ENCODE measurements at places on chromosomes 4 and X.
A peak's percentile ranks its signal among the peaks of the same experiment; 100 is the strongest.

DNA sequence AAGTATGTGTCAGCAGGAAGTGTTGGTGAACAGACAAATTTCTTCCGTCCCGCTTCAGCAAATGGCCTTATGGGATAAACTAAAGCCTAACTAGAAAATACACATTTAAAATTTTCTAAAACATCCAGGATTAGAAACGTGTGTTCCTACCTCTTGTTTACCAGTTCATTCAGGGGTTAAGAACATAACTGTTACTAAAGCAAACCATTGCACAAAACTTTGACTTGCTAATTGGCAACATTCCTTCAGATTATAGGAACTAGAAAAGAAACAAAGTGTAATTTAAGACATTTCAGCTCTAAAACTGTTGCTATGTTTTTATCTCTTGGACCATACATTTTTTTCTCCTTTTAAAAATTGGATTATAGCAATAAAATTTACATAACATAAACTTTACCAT, 39.5 kb upstream of the CXCL13 start:
- DNase-seq, result no peak

DNA sequence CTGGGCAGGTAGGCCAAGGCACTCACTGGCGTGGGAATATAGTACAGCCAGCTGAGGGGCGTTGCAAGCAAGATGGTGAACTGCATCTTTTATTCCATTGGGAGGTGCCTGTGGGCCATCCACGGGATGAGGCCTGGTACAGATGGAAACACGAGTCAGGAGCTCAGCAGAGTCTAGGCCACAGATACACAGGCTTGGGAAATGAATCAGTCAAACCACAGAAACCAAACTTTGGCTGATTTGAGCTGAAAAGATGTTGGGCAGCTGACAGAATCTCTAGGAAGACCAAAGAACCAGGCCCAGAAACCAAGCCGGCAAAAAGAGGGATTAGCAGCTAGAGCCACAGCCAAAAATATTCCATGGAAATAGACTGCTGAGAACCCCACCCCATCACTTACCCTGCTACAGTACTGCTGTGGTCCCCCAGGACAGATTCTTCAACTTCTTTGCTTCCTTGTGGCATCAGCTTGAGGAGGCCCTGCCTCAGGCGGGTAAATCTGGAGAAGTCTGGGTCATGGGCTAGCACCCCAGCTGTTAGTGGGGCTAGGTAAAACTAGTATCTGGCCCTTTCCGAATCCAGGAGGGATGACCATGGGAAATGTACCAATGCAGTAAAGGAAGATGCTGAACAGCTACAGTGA, 75.4 kb downstream of the TMEM131L start:
- no peak for DNase-seq

- no peak for DNase-seq
Observed at GRCh38 chr4:152828122-152828521, 48.4 kb downstream of the ARFIP1 start.

DNA sequence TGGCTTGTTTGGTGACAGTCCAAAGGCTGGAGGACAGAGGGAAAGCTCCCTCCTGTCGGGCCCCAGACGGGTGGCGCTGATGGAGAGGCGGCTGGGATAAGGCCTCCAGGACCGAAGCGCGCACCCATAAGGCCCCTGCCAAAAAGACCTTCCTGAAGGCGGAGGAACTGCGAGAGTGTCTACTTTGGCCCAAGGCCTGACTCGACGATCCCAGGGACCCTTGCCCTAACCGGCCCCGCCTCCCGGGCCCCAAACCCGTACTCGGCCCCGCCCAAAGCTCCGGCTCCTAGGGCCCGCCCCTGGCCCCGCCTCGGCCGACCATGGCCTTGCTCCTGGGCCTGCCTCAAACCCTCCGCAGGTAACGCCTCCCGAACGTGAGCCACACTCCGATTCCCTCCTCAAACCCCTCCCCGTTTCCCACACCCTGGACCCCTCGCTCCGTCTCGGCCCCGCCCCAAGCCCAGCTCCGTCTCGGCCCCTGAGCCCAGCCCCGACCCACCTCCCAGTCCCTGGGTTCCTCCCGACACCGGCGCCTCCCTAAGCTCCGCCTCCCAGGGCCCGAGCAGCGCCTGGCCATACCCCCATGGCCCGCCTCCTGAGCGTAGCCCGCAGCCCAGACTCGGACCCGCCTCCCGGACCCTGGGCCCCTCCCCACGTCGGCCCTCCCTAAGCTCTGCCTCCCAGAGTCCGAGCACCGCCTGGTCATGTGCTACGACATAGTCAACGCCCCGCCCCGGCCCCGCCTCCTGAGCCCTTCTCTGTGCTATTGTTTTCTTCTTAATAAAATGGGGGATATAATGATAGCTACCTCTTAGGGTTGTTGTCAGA, 90.0 kb upstream of the DRD5 start:
- DNase-seq, result peak; percentile 88

- no peak for DNase-seq
Observed at GRCh38 chr4:161555689-161556660, 607.8 kb downstream of the FSTL5 start.

DNA sequence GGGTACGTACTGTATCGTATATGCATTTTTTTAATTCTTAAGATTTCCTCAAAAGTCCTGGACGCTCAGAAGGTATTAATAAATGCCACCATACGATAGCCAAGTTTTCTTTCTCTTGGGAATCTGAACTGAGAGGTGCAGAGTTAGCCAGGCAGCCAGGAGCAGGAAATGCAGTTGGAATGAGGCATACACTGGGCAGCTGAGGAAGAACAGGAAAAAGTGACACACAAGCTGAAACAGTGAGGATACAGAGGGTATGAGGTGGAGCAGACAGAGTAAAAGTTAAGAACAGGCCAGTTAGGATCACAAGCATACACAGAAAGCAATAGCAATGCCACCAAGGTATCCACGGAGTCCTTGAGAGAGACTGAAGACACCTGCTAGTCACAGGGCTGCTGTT, 13.4 kb downstream of the UFSP2 start:
- no peak for DNase-seq

- no peak for DNase-seq
Observed at GRCh38 chrX:13667919-13668318, 15.0 kb downstream of the TCEANC start.

- no peak for DNase-seq
Observed at GRCh38 chr4:26871611-26872010, 11.0 kb downstream of the STIM2 start.

DNA sequence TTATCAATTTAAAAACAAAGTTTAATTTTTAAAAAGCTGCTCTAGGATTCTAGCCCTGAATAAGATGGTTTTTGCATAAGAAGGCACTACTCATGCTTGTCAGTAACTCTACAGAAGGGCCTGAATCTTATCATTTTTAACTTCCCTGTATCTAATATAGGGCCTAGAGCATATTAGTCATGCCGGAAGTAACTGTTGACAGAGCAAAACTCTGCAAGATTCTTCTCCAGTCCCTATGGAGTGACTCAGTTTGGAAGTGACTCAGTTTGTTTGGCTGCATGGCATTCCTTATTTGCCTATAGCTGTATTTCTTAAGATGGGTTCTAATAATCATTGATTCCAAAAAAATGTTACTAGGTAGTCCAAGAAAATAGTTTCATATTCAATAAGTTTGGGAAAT, 431.8 kb upstream of the HTR2C start:
- no peak for DNase-seq

DNA sequence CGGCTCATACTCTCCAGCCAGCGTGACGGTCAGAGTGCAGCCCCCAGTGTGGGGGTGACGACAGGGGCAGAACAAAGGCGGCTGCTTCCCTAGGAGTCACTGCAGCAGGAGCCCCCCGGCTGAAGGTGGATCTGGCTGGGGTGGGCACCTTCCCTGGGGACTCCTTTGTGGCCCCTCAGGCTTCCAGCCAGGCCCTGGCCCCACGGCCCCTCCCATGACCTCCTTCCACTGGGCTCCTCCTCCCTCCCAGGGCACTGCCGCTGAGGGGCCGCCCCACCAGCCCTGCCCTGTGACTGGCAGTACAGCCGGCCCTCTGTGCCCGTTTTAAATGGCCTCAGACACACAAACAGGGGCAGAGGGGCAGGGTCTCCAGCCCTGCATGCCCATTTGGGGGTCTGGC, 61.9 kb downstream of the FAM53A start:
- DNase-seq, result no peak

GRCh38 chrX:34809096-34809495, 133.5 kb upstream of the FAM47B start:
- DNase-seq, result no peak

DNA sequence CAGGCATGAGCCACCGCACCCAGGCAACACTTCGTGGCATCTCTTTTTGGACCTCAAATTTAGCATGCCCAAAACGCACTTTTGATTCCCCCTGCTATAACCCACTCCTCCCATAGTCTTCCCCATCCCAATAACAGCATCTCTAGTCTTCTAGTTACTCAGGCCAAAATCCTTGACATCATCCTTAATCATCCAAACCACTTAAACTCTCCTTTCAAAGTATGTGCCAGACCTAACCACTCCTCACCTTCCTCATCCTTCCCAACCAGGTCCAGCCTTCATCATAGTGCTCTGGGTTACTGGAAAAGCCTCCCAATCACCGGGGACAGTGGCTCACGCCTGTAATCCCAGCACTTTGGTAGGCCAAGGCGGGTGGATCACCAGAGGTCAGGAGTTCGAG, 41.9 kb downstream of the AFAP1 start:
- no peak for DNase-seq

GRCh38 chr4:98468709-98469108, 189.7 kb downstream of the TSPAN5 start:
- no peak for DNase-seq

- DNase-seq, result no peak
Observed at GRCh38 chrX:9604908-9605306, 140.0 kb downstream of the TBL1X start.

GRCh38 chr4:127102361-127102760, 530.4 kb upstream of the INTU start:
- no peak for DNase-seq

DNA sequence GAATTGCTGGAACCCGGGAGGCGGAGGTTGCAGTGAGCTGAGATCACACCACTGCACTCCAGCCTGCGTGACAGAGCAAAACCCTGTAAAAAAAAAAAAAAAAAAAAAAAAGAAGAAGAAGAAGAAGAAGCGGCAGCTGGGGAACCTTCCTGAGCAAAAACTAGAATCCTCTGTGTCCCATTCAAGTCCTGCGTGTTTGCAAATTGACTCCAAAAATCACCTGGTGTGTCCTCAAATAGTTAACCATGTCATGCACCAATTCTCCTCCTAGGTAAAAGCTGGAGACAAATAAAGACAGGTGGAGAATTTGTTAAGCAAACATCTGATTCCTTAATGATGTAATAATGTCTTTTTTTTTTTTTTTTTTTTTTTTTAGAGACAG, 31.9 kb upstream of the ASMTL start:
- DNase-seq, result no peak

GRCh38 chr4:43130228-43131021, 237.9 kb downstream of the GRXCR1 start:
- no peak for DNase-seq

DNA sequence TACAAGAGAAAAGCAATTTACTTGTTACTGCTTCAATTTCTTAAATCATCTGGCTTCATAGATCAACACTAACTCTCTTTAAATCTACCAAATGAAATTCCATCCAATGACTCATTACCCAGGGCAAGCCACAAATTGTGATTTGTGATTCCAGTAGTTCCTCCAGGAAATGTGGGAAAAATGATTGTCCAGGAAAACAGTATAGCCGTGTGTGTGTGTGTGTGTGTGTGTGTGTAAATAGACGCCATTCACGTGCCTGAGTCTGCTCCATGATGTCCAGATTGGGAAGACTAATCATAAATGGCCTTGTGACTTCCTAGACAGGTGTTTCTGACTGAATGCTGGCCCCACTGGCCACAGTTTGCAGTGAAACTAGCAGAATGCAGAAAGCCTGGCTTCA, 121.3 kb downstream of the HS6ST2 start:
- no peak for DNase-seq

DNA sequence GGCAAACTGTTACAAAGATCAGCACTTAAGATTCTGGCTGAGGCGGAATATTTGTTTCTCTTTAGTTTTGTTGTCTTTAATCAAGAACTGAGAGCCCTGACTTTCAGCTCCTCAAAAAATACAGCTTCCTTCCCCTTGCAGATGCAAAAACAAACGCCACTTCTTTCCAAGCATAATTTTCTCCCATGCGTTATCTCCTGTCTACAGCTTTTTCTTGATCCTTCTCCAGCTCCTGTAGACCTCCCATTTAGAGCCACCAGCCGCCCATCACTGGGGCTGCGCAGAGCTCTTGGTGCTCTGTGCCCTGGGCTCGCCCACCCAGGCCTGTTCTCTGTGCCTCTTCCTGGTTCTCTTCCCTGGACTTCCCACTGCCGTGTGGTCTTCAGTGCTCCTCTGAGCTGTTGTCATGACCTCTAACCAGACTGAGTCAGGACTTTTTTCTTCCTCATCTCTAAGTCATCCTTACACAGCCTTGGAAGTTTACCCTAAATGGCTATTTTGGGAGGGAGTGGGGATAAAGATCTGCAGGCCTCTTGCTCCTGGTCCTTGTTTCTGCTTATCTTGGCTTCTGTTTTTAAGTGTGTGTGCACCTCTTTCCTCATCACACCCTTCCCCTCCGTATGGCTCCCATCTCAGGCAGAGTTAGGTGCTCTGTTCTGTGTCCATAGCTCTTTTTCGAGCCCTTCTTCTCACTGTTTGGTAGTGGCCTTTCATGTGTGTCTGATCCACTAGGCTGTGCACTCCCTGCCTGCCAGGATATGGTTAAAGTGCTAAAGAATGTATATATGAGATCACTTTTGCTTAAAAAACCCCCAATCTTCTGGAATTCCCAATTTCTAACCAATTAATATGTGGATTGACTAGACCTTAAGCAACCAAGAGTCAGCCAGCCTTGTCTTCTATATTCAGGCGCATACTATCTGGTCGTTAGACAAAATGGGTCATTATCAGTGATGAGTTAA, 122.5 kb downstream of the PTTG2 start:
- DNase-seq, result no peak

DNA sequence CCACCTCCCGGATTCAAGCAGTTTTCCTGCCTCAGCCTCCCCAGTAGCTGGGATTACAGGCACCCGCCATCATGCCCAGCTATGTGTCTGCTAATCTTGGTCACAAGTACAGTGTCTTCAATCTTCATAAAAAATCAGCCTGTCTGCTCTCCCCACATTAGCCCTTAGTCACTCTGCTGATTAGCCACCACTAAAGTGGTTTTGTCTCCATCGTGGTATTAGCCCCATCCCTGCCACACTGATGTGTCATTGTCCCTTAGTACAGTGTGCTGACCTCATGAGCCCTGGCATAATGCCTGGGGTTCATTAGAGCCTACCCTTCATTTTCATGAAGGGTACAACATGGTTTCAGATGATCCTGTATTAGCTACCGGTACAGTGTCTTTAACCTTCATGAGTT, 49.9 kb downstream of the ZNF157 start:
- no peak for DNase-seq

DNA sequence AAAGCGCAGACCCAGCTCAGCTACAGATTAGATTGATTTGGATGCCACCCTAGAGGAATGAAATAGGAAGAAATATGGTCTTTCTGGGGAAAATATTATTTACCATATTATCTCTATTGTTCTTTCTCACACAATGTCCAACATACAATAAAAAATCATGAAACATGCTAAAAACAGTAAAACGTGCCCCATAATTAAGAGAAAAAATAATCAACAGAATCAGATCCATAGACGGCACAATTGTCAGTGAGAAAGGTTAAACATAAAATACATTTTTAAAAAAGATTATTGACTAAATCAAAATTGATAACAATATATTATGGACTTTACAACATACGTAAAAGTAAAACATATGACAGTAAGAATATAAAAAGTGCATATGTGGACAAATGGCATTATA, 90.9 kb downstream of the ENPP6 start:
- no peak for DNase-seq

- no peak for DNase-seq
Observed at GRCh38 chr4:74218201-74218600, 60.3 kb downstream of the MTHFD2L start.

GRCh38 chr4:24589448-24589847, 5.1 kb upstream of the DHX15 start:
- no peak for DNase-seq

Data from central memory CD4-positive, alpha-beta T cell (primary cell).